Activated CD4-positive, alpha-beta memory T cell treated with anti-CD3 and anti-CD28 coated beads for 36 hours (primary cell): ENCODE measurements at places on chromosomes 5 and 9.

DNA sequence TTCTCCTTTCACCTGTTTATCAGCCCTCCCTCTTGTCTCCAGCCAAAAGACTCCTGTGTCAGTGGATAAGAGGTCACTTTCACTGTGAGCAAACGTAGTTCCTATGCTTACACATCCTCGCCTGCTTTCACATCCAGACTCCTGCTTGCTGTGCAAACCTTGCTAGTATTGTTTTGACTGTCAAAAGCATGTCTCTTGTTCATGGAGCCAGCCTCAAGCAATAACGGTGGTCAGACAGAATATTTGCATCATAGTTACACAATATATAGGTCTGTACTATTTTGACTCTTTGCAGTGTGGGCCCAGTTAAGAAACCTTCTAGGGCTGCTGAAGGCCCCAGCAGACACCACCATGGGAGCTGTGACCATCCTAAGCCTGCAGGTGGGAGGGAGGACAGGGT, 420.0 kb downstream of the SEMA5A start:
- no peak for DNase-seq

DNA sequence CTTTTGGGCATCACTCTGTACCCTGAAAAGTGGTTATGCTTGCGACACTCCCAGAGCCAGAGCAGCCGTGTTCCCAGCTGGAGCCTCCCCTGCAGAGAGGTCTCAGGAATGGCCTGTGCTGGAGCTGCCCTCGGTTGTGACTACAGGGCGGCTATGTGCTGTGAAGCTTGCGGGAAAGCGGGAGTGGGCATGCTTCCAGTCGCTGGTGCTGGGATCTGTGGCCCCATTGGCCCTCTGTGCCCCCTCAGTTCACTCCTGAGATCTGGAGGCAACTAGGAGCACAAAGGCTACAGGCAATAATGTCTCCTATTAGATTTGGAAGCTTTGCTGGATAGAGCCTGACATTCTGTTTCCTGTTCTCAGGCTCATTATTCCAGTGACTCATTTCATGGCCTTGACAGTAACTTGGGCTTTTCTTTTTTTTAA, 56.9 kb downstream of the GPR107 start:
- DNase-seq, result no peak

GRCh38 chr5:6849316-6850105, 136.3 kb downstream of the TENT4A start:
- peak; percentile 41 for DNase-seq

- no peak for DNase-seq
These were observed 364 bp downstream of the RPS6 start for GRCh38 chr9:19379697-19380046.

DNA sequence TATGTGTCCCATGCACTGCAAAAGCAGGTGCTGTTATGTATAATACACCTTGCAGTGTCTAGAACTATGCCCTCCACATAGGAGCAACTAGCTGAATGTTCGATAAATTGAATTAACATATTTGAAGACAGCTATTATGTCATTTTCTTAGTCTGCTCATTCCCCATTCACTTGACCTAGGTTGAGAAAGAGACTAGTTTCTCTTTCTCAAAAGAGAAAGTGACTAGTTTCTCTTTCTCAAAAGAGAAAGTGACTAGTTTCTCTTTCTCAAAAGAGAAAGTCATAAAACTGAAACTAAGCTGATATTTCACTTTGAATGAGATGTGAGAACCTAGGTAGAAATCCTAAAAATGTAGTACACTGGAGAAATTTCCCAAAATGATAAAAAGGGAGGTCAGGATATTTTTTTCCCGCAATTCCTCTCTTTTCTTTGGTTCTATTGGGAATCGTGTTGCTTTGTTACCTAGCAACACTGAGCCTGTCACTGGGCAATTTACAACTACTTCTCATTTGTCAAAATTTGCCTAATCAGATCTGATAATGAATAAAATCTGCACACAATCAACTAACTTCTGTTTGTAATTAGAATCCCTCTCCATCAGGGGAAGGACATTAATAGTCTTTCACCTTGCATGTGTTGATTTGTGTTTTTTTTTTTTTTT, 132.0 kb upstream of the GRIA1 start:
- no peak for DNase-seq

- DNase-seq, result no peak
These were observed 41.5 kb upstream of the NOTCH1 start for GRCh38 chr9:136587145-136587943.

DNA sequence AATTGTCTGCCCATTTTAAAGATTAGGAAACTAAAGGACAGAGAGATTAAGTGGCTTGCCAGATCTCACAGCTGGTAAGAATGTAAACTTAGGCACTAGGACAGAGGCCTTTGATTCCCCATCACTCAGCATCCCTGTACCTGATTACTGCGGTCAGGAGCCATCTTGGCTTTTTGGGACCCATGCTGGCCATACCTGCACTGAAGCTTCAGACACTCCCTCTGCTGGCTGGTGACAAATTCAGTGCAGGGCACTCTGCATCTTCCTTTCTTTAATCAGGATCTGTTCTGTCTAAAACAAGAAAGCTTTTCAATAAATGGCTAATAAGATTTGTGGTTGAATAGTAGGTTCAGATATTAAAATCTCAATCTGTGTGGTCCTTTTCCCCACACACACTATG, 215.5 kb upstream of the RORB start:
- peak; percentile 16 for DNase-seq
